ENCODE measurements at places on chromosomes 16 and 17. TPM values are rescaled to one million over a fixed set of nuclear protein-coding genes. Genes with fewer than 3 reads are reported as not detected.

DNA sequence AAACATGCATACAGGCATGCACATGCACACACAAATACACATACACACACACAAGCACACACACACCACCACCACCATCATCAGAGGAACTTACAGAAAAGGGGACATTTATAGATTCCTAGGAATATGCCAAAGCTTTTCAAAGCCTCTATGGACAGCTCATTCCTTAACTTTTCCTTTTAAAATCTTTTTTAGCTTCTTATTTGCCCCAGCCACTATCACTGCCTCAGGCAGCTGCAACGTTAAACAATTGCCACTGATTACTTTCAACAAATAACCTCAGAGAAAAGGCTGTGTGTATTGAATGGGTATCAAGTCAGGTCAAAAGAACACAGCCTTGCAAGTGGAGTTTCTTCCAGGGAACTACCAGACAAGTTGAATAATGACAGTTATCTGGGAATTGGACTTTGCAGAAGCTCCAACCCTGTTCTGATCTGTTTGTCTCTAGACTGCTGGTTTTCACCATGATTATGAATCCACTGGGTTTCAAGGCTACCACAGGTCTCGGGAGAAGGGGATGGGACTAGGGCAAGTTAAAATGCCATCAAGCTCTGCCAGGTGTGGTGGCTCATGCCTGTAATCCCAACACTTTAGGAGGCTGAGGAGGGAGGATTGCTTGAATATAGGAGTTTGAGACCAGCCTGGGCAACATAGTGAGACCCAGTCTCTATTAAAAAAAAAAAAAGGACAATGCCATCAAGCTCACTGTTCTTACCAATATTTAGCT lies 21.9 kb upstream of the BEAN1 start:
- no peak for DNase-seq

- DNase-seq = no peak
Measured at GRCh38 chr17:20988001-20988636, 54.7 kb downstream of the USP22 start.

- peak; percentile 60 for DNase-seq
Measured at GRCh38 chr16:85253084-85253941, 141.0 kb upstream of the CIBAR2 start.

DNA sequence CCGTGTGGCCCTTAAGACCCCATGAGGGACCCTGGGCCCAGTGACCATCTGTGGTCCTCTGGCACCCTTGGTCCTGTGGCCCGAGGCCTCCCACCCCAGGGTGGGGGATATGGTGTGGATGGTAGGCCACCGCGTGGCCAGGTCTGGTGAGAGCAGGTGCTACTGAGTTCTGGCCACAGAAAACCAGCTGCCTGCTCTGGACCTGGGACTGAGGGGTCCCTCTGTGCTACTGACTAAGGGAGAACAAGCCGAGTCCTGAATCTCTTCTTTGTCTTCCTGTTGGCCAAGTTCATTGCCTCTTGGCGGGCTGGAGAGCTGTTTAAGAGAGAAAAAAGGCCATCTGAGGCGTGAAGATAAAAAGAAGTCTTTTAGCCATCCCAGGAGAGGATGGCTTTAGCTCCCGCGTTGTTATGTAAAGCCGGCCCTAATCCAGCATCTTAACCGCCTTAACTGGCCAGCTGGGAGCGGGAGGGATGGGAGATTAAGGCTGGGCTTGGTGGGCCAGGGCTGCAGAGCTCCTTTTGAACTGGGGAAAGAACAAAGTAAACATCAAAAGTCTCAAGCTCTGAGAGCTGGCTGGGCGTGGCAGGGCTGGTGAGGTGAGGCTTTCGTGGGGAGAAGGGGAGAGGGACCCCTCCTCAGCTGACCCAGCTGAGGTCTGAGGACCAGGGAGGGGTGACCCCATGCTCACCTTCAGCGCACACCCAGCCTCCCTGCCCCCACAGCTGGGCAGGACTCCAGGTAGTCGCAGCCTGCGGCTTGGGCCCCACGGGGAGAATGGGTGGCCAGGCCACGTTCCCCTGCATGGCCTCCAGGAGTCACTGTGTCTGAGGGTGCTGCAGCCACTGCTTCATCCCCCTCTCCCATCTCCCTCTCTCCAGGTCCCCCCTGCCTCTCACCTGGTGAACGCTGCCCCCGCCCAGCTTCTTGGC lies 62.4 kb downstream of the NKD1 start:
- no peak for DNase-seq

GRCh38 chr17:47961406-47961805 lies 3.7 kb upstream of the PRR15L start:
- no peak for DNase-seq

DNA sequence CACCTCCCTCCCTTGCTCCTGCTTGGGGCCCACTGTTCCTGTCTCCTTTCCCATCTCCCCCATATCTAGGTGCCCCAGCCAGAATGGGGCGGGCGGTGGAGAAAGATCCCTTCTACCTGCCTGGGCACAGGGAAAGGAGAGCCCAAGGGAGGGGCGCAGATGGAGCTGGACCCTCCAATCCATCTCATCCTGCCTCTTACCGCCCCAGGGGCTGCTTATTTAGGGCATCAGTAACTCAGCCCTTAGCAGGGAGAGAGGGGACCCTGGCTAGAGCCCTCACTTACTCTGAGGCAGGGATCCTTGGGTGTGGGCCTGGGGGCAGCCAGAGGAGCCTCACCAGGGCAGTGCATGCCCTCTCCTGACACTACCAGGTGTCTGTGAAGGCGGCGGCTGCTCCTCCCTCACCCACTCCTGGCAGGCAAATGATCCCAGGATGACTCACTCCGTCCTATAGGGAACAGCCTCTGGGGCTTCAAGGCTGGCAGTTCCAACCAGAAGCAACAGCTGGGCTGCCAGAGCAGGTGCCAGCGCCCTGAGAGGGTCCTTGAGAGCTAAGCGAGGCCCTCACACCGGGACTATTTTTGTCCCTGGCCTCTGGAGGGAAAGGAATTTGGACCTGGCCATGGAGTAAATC lies 16.3 kb upstream of the BCAR1 start:
- DNase-seq = no peak

- DNase-seq = no peak
Measured at GRCh38 chr17:20059728-20060188, 50.6 kb downstream of the SPECC1 start.

- no peak for DNase-seq
Measured at GRCh38 chr16:63702981-63703590, 1418.8 kb downstream of the CDH11 start.

DNA sequence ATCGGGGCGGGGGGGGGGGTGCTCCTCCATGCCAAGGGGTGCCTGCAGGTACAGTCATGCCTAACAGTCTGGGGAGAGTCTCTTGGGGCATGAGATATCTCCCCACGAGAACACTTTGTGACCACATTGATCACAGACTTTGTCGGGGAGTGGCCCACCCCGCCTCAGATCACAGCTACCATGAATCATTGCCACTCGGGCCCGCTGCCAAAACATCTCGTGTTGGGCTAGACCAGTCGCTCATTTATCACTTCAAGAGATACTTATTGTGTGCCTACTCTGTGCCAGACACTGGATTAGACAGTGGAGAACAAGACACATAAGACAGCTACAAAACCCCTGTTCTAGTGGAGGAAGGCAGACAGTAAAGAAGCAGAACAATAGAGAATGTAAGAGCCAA lies 72.6 kb downstream of the CLEC16A start:
- no peak for DNase-seq

DNA sequence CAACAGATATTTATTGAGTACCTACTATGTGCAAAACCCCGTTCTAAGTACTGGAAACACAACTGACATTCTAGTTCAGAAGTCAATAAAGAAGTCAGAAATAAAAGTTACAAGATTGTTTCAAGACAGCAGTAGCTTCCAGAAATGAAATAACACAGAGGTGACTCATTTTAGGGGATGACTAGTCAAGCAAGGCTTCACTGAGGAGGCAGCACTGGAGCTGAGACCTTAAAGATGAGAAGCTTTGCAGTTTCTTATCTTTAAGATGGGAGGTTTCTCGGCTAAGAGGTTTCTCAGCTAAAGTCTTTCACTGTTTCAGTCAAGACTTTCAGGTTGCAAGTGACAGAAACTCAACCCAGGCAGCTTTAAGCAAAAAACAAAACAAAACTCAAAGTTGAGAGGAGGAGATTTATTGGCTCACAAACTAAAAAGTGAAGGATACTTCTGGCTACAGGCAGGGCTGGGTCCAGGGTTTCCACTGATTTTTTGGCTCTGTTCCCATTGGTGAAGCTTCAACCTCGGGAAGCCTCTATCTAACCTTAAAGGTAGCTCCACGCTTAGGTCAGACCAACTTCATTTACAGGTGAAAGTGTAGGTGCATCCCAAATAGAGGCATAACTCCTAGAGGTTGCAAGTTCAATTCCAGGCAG lies 7.4 kb upstream of the MMP2 start:
- DNase-seq = no peak

- DNase-seq = no peak
Measured at GRCh38 chr17:17078832-17079231, 36.6 kb downstream of the MPRIP start.

DNA sequence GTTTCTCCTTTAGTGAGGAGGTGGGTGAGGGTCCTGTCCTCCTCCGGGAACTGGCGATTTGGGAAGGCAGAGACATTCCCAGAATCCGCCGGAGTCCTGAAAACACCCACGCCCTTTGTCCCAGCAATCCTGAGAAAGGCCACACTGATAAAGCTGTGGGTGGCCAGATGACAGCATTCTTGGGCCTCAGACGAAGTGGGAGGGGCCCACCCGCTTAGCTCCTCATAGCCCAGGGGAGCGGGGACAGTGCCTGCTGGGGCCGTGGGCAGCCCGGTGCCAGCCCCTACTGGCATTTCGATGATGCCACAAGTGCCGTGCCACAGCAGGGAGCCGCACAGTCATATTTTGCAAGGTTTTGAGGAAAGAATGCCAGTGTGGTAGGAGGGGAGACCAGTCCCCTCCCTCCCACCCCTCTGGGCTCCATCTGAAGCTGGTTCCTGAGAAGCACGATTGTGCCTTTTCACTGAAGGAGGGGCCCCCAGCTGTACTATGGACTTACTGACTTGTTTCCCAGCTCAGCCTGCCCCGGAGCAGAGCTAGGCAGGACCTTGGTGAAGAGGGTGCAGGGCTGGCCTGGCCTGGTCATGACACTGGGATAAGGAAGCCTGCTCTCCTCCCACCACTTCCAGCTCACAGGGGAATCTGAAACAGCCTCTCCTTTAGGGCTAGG lies 20.9 kb upstream of the MPRIP start:
- no peak for DNase-seq

GRCh38 chr16:9119795-9120194 lies 28.4 kb downstream of the HAPSTR1 start:
- no peak for DNase-seq

DNA sequence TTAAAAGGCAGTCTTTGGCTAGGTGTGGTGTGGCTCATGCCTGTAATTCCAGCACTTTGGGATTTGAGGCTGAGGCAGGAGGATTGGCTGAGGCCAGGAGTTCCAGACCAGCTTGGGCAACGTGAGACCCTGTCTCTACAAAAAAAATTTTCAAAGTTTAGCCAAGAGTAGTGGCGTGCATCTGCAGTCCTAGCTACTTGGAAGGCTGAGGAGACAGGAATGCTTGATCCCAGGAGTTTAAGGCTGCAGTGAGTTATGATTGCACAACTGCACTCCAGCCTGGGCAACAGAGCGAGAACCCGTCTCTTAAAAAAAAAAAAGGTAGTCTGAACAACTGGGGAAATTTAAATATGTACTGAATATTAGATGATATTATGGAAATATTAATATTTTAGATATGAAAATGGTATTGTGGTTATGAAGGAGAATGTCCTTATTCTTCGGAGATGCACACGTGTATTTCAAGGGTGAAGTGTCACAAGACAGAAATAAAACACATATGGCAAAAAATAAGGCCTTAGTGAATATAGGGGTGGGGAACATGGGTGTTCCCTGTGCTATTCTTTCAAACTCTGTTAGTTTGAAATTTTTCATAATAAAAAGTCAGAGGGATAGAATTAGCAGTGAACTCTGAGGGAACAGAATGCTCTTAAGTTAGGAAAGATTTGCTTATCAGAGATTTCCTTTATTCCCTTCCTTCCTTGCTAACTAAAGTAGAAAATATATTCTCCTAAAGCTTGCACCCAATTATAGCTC lies 144.7 kb downstream of the CDK5R1 start:
- DNase-seq = no peak

DNA sequence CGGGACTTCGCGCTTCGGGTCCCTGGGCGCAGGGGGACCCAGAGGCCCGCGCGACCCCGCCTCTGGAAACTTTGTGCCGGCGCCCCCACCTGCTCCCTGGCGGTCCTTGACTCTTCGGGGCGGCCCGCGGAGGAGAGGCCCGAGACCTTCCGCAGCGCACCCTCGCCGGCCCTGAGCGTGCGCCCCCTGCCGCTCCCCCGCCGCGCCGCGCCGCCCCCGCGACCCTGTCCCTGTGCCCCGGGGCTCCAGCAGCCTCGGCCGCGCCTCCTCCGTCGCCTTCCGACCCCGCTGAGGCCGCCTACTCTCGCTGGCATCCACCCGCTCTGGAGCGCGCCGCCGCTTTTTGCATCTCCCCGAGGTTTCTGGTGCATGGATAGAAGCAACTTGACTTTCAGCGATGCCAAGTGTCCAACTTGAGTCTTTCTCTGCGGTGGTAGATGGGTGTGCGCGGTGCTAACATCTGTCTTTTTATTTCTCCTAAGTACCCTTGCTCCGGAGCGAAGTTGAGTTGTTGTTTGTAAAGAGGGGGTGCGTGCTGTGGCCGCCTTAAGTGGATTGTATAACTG lies 414 bp downstream of the DUSP14 start:
- peak; percentile 76 for DNase-seq

GRCh38 chr16:11781773-11782172 lies 15.3 kb downstream of the ZC3H7A start:
- DNase-seq = no peak

DNA sequence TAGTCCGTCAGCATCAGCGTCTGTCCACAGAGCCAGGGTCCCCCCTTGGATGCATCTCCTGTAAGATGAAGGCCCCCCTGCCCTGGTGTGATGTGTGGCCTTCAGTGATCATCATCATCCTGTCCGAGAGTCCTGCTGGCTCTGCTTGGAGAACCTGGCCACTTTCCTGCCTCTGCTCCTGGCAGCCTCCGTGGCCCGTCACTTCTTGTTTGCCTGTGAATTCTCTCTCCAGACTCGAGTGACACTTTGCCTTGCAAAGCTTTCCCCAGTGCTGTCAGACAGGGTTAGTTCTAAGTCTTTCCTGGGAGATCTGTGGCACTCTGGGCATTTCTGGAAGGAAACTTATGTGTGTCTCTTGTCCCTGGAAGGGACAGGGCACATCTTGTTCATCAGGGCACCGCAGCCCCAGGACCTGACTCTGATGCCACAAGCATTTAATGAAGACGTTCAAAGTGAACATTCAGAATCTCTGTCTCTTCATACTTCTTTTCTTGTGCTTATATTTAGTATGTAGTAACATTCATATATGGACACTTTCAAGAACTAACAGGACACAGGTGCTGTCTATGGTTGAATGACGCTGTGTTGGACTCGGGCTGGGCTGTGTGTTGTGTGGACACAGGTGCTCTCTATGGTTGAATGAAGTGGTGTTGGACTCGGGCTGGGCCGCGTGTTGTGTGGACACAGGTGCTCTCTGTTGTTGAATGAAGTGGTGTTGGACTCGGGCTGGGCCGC lies 68.5 kb downstream of the RPTOR start:
- no peak for DNase-seq

IFI35 gene
- polyA plus RNA-seq = 49.8 TPM

ESRP2 gene
- polyA plus RNA-seq = 0.11 TPM

TSPOAP1 gene
- polyA plus RNA-seq = 1.5 TPM

SEZ6L2 gene
- polyA plus RNA-seq = not detected

TBC1D28 gene
- not detected for polyA plus RNA-seq

DHX58 gene
- 10.1 TPM for polyA plus RNA-seq

C16orf89 gene
- not detected for polyA plus RNA-seq

Measured in naive thymus-derived CD4-positive, alpha-beta T cell (primary cell).